Uterus (tissue), 4 donors: ENCODE measurements at places on chromosomes 11 and 22.
A peak's percentile ranks its signal among the peaks of the same experiment; 100 is the strongest.

- no peak for DNase-seq
Measured at GRCh38 chr11:67486481-67487195, 3.8 kb downstream of the AIP start.

GRCh38 chr22:26429458-26430286 is 612 bp downstream of the ASPHD2 start:
- no peak for DNase-seq

DNA sequence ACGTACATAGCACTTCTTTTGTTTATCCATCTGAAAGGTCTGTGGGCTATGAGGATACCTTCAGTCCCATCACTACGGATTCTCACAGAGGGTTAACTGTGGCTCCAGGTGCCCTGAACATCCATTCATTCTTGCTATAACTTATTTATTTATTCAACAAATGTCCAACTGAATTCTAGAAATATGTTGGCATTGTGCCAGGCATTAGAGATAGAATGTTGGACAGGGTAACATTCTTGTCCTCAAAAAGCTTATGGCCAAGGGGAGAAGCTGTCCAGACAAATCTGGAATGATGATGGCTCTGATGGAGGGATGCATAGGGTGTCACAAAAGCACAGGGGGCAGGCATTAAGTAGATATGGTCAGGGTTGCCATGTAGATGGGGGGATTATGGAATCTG is 8.4 kb downstream of the OLFML1 start:
- no peak for DNase-seq

DNA sequence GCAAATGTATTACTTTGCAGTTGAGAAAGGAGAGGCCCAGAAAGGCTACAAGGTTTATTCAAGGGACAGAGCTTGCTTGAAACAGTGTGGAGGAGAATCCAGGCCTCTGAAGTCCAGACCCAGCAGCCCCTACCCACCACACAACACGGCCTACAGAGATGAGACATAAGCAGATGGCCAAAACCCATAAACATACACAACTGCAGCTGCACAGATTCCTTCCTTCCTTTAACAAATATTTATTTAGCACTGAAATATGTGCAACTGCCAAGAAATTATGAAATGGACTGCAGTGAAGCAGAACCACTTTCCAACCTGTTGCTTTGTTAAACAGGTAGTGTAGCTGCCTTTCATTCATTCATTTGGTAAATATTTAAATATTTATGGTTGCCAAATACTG is 122.3 kb downstream of the SPATA19 start:
- DNase-seq = no peak

GRCh38 chr11:56700914-56701485 is 2.1 kb downstream of the OR9G1 start:
- DNase-seq = no peak

DNA sequence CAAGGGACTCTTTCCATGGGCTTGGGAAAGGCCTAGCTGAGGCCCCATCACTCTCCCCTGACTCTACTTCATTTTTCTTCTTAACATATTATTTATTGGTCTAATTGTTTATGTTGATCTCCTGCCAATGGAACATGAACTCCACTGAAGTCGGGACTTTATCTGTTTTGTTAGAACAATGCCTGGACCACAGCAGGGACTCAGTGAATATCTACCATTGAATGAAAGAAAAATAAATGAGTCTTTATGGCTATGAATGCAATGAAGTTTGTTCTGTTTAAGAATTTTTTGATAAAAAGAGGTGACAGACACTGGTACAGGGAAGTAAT is 112.3 kb downstream of the ADAMTS15 start:
- DNase-seq = no peak

- no peak for DNase-seq
Measured at GRCh38 chr22:38756711-38757463, 1.1 kb upstream of the SUN2 start.

- no peak for DNase-seq
Measured at GRCh38 chr11:25961539-25961938, 370.4 kb upstream of the ANO3 start.

DNA sequence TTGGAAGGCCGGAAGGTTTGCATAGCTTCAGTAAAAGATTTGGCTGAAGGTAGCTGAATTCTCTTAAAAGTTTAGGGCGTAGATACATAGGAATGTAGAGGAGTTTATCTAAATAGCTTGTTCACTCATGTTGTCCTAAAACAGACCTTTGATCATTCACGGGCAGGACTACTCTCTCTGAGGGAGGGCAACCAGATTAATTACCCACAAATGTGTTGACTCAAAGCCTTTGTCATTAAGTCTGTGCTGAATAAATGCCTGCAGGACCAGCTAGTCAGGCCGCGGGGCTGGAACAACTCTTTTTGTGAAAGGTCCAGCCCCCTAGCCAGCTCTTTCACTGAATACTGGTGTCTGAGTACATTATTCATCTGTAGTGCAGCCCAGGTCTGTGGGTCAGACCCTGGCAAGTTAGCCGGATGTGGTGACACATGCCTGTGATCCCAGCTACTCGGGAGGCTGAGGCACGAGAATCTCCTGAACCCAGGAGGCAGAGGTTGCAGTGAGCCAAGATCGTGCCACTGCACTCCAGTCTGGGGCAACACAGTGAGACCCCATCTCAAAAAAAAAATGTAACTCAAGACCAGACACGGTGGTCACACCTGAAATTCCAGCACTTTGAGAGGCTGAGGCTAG is 2.8 kb upstream of the FADD start:
- no peak for DNase-seq

DNA sequence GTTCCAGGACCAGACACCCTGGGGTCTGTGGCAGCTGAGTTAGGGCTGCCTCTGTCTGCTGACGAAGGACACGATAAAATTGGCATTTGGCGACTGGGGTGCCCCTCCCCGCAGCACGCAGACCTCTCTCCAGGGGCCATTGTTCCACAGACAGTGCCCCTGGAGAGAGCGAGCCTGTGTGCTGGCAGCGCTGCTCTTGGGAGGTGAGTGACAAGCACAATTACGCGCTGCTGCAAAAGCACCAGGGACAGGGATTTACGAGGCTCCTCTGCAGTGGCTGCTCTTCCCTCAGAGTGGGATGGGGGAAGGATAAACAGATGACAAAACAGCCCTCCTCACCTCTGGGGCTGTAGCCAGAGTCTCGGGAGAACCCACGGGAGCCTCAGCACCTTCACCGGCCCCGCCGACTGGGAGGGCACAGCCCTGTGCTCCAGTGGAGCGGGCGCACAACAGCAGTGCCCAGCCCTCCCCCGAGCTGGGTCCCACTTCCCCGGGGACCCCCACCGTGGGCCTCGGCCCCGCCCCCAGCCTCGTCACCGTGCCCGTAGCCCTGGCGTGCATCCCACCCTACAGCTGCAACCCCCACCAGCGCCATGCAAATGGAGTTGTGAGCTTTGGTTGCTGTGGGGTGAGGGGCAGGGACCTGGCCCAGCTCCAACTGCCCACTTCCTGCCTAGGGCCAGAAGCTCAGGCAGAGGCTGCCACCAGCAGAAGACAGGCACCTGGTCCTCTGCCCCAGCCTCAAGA is 19.6 kb downstream of the CHID1 start:
- DNase-seq = no peak

DNA sequence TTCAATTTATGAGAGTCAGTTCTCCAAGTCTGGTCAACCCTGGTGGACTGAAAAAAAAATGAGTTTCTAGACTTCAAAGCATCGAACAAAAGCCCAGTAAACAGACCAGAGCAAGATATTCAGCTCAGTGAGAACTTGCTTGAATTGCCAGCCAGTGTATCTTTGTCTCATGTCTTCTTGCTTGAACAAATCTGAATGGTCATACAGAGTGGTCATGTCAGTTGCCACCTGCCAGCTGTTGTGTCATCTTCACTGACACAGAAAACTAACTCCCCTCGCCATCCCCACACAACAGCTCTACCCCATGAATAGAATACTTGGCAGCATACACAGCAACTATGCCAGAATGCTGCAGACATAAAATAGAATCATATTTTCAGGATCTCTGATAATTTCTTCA is 27.5 kb upstream of the CALCB start:
- DNase-seq = no peak

DNA sequence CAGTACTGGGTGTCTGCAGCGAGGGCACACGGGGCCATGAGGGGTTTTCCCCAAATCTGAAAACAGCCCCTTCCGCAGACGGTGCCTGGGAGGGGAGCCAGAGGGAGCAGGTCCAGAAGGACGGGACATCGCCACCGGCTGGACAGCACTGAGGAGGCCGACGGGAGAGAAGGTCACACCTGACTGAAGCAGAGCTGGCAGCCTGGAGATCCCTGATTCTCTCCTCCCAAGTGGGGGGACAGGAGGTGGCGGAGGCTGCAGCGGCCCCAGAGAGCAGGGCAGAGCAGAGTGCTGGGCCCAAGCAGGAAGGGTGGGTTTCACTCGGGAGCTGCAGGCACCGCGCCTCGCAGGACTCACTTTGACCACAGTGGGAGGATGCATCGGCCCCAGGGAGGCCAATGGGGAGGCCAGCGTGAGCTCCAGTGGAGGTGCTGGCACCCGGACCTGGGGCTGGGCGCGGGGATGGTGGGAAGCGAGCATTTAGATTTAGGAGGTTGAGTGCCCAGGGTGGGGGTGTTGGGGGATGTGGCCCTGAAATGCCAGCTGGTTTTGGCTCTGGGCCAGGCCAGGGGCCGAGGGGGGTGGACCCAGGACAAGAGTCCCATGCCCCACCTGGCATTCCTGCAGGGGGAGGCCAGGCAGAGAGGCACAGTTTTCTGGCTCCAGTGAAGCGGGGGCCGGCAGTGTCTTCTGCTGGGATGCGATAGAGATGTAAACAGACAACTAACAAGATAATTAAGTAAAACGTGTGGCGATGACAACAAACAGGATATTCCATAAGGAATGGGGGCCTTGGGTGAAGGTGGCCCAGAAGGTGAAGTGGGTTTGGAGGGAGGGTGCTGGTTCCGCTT is 92.3 kb upstream of the FGF3 start:
- DNase-seq = no peak

GRCh38 chr11:121328967-121329679 is 36.6 kb downstream of the SC5D start:
- DNase-seq = no peak

GRCh38 chr11:31958076-31958735 is 132.7 kb upstream of the RCN1 start:
- no peak for DNase-seq

DNA sequence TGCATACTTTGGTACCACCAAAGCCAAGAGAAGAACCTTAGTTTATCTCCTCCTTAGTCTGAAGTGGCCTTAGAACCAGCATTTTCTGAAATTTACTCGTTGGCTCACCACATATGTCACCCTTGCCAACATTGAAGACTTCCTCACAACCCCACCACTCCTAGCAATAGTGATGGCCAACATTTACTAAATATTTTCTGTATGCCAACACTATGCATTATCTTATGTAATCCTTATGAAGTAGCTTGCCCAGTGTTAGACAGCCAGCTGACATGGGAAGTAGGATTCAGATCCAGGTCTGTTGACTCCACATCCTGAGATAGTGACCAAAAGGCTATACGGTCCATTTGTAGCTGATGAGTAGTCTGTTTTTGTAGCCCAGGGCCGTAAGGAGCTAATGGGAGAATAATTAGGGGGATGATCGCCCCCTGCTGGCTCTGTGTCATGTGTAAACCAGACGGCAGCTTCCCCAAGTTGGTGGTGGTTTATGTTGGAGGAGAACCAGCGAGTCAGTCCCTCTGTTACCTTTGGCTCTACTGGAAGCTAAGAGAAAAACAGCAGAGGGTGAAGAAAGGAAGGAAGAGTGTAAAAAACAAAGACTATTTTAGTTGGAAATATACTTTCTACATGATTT is 120.5 kb upstream of the RASSF10 start:
- DNase-seq = peak; percentile 85

DNA sequence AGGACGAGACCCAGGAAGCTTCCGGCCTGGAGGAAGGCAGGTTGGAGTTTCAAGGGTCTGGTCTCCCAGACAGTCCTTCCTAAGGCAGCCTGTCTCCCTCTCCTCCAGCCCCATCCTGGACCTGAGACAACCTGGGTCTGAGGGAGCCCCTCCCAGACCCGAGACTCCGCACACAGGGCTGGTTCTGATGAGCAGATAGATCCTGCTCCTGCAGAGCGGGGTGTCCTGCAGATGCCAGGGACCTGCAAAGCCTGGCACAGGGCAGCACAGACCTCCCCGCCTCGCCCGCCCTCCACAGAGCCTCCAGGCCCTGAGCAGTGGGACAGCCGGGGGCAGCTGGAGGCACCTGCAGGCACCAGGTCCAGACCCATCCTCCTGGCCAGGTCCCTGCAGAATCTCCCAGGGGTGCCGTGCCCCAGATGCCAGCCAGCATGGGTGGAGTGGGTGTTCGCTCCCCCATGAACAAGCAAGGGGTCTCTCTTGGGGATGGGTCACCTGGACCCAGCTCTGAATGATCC is 7.8 kb downstream of the PIM3 start:
- DNase-seq = no peak

DNA sequence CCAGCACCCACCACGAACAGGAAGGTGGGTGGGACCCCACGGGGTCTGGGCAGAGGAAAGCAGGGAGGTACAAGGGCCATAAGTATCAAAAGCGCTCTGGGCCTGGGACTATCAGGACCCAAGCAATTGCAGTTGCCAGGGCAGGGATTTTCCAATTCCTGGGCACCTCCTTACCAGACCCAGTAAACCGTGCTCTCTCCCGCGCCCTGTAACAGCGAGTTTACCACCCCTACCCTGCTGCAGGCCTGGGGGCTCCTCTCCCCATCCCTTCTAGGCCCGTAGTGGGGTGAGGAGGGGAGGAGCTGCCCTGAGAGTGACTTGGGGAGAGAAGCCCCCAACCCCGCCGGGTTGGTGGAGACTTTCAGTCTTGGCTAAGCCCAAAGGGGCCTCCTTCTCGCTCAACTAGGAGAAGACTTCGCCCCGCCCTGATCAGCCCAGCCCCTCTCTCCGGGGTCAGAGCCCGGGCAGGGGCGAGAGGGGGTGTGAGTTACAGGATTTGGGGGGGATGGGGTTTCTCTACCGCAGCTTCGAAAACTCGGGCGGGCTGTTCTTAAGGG is 5.4 kb downstream of the PAX6 start:
- no peak for DNase-seq

- no peak for DNase-seq
Measured at GRCh38 chr11:9990221-9990973, 303.6 kb downstream of the SBF2 start.

- no peak for DNase-seq
Measured at GRCh38 chr11:34408580-34409172, 30.1 kb upstream of the CAT start.

DNA sequence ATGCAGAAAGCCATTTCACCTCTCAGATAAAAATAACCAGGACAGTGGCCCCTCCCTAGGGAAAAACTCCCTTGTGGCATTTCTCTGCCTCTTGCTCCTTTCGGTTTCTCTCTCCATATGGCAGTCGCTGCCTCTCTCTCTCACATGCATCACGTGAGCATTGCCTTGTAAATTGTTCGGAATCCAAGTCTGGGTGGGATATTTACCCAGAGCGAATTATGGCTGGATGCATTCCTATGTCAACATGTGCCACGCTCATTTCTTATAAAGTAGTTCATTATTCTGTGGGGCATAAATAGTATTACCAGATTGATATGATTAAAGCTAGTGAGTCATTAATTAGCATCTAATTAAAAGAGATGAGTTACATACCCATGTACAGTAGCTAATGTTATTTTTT is 392.9 kb downstream of the INSC start:
- no peak for DNase-seq

- DNase-seq = no peak
Measured at GRCh38 chr22:24412274-24412673, 15.1 kb upstream of the ADORA2A start.

- DNase-seq = no peak
Measured at GRCh38 chr22:43197271-43197941, 10.5 kb upstream of the TTLL12 start.

- DNase-seq = no peak
Measured at GRCh38 chr11:102592634-102593581, 32.2 kb downstream of the MMP20 start.

GRCh38 chr22:37237371-37238268 is 6.4 kb downstream of the RAC2 start:
- no peak for DNase-seq

GRCh38 chr11:105224482-105225253 is 85.1 kb upstream of the CARD18 start:
- DNase-seq = no peak
